ENCODE measurements at places on chromosomes 4 and X. TPM values are rescaled to one million over a fixed set of nuclear protein-coding genes. Genes with fewer than 3 reads are reported as not detected.

GRCh38 chr4:7771056-7771455 is 168.6 kb downstream of the AFAP1 start:
- DNase-seq = no peak

- no peak for DNase-seq
These were observed 661 bp downstream of the S100P start for GRCh38 chr4:6694177-6694901.

GRCh38 chr4:153676984-153677383 is 7.1 kb upstream of the TLR2 start:
- DNase-seq = no peak

GRCh38 chr4:148901075-148901705 is 459.0 kb upstream of the NR3C2 start:
- DNase-seq = no peak

GRCh38 chr4:2354760-2355159 is 63.7 kb downstream of the ZFYVE28 start:
- DNase-seq = no peak

DNA sequence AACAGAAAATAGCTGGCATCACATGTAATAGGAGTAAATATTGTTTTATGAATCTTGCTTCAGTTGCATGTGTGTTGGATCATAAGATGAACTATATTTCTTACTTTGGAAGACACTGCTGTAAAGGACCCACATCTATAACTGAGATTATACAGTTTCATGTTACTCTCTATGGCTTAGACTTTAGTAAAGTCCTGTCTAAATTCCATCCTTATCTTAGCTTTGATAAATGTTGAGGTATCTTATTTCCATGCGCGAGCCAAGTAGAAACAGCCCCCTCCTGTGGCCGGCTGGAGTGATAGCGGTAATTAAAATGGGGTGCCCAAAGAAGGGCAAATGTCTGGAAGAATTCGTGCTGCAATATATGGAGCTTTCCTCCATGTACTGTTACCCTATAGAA is 43.0 kb downstream of the CCDC158 start:
- DNase-seq = peak; percentile 27

GRCh38 chr4:182179105-182179504 is 64.1 kb upstream of the TENM3 start:
- no peak for DNase-seq

- DNase-seq = no peak
These were observed 81.3 kb upstream of the SMARCA5 start for GRCh38 chr4:143432258-143432591.

- DNase-seq = no peak
These were observed 15.0 kb downstream of the RBMX start for GRCh38 chrX:136865270-136866158.

PCDH19 gene
- 3.4 TPM for total RNA-seq

SYNPO2 gene
- 53.4 TPM for total RNA-seq
